ENCODE measurements at places on chromosomes 1 and 21.
A peak's percentile ranks its signal among the peaks of the same experiment; 100 is the strongest.

DNA sequence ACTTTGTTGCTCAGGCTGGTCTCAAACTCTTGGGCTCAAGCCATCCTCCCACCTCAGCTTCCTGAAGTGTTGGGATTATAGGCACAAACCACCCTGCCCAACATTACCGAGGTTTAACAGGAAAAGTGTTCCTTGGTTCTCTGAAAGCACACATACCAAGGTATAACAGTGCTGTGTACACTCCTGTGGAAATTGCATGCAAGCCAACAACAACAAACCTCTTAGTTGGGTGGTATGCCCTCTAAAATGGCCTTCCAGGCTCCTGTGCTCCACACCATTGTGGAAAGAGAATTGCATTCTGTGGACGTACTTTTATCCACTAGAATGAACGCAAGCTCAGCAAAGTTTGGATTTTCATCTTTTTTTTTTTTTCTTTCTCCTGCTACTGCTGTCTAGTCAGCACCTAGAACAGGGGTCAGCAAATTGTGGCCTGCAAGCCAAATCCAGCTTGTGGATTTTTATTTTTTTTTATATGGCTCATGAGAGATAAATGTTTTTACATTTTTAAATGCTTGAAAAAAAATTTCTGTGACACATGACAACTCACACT lies 192.2 kb upstream of the TNR start:
- no peak for DNase-seq

DNA sequence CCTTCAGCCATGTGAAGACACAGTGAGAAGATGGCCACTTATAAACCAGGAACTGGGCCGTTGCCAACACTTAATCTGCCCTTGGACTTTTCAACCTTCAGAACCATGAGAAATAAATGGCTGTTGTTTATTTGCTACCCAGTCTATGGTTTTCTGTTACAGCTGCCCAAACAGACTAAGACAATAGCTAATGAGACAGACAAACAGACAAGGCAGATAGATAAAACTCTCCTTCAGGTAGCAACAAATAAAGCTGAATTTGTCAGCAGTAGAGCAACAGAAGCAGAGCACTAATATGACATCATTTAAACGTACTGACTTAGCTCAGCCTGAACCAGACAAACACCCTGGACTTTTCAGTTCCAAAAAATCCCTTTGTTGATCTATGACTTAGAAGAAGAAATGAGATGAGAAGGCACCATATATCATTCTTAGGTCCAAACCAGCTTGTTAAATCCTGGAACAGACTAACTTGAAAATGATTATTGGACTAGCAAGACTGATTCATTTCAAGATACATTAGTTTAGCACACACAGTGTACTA lies 27.0 kb downstream of the ZZZ3 start:
- peak; percentile 42 for DNase-seq

DNA sequence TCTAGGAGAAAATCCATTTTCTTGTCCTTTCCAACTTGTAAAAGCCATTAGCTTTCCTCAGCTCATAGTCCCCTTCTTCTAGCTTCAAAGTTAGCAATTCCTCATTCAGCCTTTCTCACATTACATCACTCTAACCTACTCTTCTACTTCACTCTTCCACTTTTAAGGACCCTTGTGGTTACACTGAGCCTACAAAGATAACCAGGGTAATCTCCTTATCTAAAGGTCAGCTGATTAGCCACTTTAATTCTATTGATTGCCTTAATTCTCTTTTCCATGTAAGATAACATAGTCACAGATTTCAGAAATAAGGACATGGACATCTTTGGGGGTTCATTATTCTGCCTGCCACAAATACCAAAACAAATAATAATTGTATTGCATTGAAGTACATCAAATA lies 8.5 kb upstream of the SPATA6 start:
- DNase-seq = no peak

GRCh38 chr1:213977486-213977842 lies 10.3 kb upstream of the PROX1 start:
- DNase-seq = no peak

DNA sequence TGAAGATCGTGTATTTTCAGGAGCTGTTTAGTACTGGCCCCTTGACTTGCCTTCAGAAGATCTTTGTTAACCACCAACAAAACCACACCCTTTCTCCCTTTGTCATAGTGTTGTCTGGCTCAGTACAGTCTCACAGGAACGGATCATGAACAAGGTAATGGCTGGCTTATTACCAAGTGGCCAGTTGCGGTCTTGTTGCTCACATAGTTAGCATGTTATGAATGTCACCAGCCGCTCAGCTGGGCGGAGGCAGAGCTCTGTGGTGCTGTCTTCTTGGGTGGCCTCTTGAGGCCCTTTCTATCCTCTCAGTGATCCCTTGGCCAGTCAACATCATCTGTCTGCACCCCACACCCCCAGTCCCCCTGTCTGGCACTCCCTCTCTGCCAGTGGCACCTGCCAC lies 21.4 kb downstream of the CNIH3 start:
- DNase-seq = no peak

GRCh38 chr1:3465935-3466321 lies 11.5 kb downstream of the ARHGEF16 start:
- no peak for DNase-seq

- no peak for DNase-seq
Measured at GRCh38 chr1:55815745-55816455, 600.7 kb upstream of the USP24 start.

GRCh38 chr1:152018537-152018936 lies 18.3 kb downstream of the S100A11 start:
- DNase-seq = no peak

DNA sequence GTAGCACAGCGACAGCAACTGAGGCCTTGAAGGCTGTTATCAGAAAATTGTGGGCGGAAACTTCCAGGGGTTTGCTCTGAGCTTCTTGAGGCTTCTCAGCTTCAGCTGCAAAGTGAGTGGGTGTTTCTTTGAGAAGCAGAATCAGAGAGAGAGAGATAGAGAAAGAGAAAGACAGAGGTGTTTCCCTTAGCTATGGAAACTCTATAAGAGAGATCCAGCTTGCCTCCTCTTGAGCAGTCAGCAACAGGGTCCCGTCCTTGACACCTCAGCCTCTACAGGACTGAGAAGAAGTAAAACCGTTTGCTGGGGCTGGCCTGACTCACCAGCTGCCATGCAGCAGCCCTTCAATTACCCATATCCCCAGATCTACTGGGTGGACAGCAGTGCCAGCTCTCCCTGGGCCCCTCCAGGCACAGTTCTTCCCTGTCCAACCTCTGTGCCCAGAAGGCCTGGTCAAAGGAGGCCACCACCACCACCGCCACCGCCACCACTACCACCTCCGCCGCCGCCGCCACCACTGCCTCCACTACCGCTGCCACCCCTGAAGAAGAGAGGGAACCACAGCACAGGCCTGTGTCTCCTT lies at the start of gene FASLG:
FASLG (plus strand) TSS at position 233 of the 583 bp plus-strand sequence; CDS start at position 332, 99 bp downstream.
- no peak for DNase-seq

- DNase-seq = no peak
Measured at GRCh38 chr1:159532922-159533321, 2.9 kb downstream of the OR10J5 start.

DNA sequence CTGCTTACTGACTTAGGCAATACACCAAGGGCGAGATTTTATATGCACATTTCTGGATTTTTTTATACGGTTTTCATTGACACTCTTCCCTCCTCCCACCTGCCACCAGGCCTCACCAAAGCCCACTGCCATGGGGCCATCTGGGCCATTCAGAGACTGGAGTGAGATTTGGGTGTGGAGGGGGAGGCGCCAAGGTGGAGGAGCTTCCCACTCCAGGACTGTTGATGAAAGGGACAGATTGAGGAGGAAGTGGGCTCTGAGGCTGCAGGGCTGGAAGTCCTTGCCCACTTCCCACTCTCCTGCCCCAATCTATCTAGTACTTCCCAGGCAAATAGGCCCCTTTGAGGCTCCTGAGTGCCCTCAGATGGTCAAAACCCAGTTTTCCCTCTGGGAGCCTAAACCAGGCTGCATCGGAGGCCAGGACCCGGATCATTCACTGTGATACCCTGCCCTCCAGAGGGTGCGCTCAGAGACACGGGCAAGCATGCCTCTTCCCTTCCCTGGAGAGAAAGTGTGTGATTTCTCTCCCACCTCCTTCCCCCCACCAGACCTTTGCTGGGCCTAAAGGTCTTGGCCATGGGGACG lies 57.9 kb downstream of the LACTBL1 start:
- DNase-seq = no peak

DNA sequence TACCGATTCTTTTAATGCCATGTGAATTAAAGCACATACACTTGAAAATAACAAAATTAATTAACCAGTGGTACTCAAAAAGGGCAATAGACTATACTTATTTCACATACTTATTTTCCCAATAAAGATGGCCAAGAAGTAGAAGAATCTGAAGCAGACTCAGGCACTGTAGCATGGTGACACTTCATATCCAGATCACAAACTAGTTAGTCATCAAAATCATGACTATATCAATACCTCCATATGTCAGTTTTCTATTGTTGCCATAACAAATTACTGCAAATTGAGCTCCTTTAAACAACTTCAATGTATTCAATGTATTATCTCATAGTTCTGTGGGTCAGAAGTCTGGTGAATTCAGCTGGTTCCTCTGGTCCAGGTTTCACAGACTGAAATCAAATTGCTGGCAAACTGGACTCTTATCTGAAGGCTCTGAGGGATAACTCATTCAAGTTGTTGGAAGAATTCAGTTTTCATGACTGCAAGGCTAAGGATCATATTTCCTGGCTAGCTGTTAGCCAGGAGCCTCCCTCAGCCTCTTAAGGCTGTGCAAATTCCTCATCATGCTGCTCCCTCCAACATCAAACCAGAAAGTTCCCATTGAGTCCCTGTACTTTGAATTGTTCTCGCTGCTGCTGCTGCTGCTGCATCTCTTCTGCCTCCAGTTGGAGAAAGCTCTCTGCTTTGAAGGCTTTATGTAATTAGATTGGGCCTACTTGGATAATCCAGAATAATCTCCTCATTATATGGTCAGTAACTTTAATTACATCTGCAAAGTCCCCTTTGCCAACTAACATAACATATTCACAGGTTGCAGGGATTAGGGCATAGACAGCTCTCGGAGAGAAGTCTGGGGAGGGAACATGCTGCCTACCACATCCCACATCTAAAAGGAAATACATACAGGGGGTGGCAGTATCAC lies 91.5 kb downstream of the MRPL39 start:
- no peak for DNase-seq

DNA sequence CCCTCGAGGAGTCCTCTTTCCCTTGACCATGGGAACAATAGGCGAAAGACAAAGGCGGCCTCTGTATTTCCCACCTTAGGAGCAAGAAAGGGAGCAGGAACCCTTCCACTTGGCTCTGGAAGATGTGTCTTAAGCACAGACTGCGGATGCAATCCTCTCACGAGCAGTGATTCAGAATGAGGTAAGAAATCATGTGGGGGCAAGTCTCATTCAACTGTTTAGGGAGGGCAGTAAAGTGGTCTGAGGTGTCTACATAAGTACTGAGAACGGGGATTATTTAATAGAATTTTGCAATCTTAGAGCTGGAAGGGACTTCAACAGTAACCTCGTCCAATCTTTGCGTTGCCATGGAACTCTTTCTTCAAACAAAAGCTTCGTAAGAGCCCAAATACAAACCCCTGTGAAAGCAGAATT lies 1.6 kb upstream of the DYRK3 start:
- no peak for DNase-seq

- DNase-seq = peak; percentile 70
Measured at GRCh38 chr1:151762941-151763921, at the start of gene MRPL9. Gene MRPL9, minus strand, starts transcription at chr1:151763496. Its CDS starts 17 bp downstream, at chr1:151763479.

DNA sequence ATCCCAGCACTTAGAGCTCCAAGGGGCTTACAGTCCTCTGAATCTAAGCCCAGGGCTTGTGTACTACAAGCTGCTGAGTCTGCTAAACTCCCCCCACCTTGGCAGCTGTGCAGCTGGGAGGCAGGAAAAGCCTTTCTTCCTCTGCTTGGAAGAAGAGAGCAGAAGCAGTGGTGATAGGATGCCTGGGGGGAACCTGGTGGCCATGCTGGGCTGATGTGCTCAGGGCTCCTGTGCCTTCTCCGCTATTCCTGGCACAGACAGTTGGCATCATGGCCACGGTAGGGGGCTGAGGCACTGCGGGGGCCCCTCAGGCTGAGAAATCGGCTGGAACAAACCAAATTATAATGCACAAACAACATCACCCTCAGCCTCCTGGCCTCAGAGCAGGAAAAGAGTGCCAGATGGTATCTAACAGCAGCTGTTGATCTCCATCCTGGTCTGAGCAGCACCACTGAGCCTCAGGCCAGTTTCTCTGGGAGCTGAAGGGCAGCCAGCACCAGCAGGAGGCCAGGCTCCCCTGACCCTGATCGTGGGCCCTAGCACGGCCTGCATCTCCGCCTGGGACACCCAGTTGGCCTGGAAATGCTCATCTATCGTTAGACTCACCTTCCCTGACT lies 35.8 kb downstream of the ECE1 start:
- DNase-seq = no peak

GRCh38 chr1:155184351-155184811 lies 10.7 kb downstream of the TRIM46 start:
- no peak for DNase-seq

GRCh38 chr1:36352125-36352909 lies 28.9 kb upstream of the EVA1B start:
- no peak for DNase-seq
